ENCODE measurements at places on chromosomes 13 and 19.

DNA sequence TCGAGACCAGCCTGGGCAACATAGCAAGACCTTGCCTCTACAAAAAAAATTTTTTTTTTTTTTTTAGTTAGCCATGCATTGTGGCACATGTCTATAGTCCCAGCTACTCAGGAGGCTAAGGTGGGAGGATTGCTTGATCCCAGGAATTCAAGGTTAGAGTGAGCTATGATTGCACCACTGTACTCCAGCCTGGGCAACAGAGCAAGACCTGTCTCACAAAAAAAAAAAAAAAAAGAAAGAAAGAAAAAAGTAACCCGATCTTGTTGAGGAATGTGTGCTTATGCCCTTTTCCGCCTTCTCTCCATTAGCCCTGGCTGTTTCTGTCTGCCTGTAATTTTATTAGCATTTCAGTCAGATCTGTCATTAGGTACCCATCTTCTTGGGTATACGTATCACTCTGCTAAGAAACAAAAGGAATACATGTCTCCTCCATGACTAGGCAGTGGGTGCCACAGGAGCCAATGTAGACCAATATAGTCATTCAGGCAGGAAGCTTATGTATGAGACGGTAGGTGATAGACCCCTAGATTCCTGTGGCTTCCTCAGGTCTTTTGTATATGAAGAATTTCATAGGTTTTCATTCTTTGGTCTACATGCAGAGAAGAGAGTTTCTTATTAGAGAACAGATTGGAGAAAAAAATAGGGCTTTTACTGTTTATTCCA lies 59.6 kb upstream of the NPAS1 start:
- DNase-seq: no peak

DNA sequence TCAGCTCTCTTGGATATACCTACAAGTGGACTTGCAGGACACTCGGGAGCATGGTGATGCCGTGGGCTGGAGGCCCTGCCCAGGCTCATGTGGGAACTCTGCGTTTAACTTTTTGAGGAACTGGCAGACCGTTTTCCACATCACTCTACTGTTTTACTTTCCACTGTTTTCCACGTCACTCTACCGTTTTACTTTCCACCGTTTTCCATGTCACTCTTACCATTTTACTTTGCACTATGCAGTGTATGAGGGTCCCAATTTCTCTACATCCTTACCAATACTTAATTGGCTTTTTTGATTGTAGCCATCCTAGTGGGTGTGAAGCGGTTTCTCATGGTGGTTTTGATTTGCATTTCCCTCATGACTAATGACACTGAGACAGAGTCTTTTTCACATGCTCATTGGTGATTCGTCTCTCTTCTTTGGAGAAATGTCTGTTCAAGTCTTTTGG lies 40.5 kb downstream of the GATAD2A start:
- peak; percentile 52 for DNase-seq

DNA sequence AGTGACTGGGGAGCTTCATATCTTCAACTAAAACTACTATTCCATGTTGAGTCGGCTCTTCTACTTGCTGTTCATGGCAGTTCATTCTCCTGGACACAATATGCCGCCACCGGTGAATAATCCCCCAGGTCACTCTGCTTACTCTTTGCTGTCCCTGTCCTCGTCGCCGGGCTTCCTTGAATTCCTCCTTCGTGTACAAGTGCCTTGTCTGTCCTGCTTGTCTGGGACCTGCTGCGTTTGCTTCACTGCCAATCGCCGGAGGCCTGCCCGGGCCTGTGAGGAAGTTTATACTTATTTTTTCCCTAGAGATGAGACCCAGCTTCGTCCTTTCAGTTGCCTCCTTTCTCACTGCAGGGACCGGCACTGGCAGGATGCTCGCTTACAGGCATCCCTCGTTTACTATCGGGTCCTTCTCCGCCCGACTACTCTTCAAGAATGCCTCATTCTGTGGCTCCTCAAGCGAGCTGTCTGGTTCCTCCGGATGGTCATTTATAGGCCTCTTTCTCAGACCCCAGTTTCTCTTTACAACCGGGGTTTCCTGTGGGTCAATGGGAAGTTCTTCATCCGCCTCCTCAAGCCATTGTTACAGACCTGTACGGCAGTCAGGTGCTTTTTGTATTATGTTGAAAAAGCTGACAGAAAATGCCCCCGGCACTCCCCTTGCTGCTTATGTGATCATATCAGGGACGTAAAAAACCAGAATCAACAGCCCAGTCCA lies 5.5 kb upstream of the ERVV-1 start:
- DNase-seq: no peak

- no peak for DNase-seq
Observed at GRCh38 chr13:39406688-39407087, 196.3 kb downstream of the LHFPL6 start.

GRCh38 chr19:16061943-16062342 lies 14.4 kb upstream of the TPM4 start:
- DNase-seq: peak; percentile 45

DNA sequence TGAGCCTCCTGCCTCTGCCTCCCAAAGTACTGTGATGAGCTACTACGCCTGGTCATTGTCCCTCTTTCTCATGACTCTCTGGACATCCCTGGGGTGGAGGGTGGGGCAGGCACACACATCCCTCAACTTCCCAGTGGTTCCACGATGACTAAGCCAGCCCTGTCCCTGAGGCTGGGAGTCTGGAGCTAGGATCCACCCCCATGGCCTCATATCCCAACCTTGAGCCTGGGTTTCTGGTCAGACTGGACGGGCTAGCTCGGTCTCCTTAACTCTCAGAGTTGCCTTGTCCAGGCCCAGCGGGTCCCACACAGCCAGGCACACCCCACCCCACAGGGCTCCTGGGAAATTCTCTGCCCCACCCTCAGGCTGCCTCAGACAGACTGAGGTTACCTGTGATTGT lies 19.6 kb downstream of the IER2 start:
- no peak for DNase-seq

- peak; percentile 49 for DNase-seq
Observed at GRCh38 chr19:29785955-29786589, 25.7 kb upstream of the CCNE1 start.

DNA sequence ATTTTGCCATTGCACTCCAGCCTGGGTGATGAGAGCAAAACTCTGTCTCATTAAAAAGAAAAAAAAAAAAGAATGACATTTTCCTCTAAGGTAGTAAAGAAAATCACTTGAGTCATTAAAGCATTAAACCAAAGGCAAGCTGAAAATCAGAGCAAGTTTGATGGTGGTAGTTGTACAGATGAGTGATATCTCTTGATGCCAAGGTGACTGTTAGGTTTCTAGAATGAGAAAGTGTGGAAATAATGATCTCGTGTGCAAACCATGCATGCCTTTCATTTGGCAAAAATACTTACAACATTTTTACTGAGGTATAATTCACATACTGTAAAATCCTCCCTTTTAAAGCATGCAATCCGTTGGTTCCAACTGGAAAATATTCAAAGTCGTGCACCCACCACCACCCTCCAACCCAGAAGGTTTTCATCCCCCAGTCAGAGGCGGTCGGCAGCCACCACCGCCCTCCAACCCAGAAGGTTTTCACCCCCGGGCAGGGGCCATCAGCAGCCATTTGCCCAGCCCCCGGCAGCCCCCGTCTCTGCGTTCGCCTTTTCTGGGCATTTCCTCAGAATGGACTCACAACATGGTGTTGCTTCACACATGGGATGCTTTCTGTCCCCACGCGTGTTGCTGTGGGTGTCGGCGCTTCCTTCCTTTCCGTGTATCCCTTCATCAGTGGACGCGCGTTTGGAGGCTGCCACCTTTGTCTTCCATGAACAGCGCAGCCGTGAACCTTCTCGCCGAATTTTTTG lies 90.2 kb downstream of the ATP11A start:
- DNase-seq: no peak

DNA sequence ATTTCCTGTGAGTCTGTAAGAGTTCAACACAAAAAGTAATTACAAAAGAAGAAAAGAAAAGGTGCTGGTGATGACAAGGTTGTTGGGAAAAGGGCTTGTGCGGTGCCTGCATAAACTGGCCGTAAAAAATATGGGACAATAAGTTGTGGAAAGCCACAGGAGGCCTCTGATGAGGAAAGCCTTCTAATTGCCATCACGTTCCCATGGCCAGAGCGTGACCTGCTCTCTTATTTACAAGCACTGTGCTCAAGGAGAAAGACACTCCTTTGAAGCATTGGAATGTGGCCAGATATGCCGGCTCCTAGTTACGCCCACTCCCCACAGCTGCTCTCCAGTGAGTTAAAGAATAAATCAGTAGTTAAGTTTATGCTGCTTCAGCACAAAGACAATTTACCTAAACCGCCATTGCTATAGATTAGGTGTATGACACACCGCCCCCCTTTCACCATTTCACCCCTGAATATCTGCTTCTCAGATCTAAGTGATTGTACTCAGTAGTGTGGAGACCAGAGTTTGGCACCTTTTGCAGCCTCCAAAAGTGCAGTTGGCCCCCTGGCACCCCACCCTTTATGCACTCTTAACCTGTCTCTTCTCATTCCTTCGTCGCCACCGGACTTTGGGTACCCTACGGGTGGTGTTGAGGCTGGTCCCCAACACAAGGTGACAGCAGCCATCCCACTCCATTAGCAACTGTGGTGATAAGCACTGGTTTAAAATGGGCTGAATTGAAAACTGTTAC lies 8.1 kb upstream of the PGLYRP1 start:
- no peak for DNase-seq

DNA sequence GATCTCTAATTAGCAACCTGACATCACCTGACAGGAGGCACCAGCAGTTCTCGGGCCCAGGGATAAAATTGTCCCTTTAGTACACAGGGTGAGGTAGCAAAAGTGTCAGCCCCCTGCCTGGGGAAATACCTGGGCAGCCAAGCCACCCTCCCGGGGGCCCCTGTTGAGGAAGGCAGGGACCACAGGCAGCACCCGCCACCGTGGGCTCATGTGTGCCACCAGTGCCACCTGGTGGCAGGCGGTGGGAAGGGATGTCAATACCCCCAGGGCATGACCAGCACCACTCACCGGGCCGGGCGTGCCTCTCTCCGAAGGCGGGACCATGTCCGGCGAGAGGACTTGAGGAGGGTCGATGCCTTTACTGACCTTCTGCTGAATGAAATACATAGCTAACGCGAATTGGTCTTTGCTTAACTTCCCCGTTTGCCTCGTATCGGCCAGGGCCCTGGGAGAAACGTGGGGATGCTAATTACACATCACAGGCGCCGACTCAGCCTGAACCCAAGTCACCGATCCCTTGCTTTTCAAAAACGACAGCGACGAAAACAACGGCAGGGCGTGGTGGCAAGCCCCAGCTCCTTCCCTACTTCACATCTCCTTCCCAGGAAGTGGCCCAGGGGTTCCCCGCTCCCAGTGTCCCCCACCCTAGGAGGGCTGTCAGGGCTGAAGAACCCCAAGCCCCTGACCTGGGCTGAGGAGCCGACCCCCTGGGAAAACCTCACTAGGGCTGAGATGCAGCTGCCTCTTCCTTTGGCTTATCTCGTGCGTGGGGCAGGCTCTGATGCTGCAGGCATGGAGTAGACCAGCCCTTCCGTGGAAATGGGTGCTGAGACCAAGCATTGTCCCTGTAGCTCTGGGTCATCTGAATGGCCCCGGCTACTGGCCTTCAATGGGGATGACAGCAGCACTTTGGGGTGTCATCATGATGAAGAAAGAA lies 53.8 kb downstream of the EPS15L1 start:
- peak; percentile 69 for DNase-seq

DNA sequence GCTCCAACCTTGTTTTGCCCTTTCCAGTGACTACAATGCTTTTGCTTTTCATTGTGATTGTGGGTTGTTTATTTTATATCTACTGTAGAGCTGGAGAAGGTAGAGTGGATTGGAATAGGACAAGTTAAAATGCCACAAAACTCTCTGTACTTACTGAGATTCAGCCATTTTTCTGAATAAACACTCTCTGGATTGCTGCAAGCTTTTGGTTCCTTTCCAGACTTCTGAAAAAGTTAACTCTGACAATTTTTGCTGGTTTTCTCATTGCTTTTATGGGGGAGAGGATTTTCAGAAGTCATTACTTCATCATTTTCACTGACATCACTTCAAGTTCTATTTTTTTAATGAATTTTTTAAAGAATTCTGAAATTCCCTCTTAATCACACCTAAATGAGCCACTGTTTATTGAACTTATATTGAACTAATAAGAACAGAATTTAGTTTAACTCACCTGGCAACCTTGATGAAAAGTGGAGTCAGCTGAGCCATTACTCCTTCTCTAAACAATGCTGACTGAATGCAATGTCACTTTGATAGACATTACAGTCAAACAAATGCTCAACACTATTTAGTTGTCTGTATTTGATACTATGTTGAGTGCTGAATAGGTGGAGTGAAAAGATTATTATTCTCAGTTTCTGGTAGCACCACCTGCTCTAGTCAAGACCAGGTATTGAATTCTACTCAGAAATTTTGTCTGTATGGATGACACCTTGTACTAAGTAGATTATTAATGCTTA lies 303.5 kb downstream of the DLEU7 start:
- DNase-seq: no peak

- DNase-seq: peak; percentile 82
Observed at GRCh38 chr19:40605216-40605971, 4.2 kb downstream of the LTBP4 start.

DNA sequence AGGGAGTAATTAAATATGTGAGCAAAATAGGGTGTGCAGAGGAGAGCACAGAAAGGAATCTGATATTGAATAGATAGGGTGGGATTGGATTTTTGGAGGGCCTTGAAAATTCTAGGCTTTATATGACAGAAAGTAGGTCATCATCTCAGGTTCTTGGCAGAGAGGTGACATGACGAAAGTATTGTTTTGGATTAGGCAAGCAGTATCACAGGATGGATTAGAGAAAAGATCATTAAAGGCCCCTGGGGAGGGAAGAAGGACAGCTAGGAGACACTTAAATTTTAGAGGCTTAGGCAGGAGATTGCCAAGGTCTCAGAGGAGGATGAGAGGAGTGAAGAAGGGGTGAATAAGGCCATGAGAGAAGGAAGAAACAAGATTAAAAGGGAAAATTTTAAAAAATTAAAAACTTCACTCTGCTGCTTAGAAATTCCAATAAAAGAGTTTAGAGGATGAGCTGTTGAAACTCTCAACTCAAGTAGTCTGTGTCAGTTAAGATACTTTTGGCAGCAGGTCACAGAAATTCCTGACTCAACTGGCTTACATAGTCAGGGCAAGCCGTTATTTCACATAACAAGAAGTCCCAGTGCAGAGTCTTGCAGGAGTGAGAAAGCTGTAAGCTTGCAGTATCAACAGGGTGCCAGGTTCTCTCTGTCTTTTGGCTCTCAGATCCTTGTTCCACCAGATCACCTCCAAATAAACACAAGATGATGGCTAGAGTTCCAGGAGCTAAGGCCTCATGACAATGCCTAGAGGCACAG lies 8.8 kb downstream of the GPC6 start:
- no peak for DNase-seq

- DNase-seq: no peak
Observed at GRCh38 chr13:92590503-92590908, 636.1 kb upstream of the GPC6 start.

All from activated naive CD4-positive, alpha-beta T cell treated with anti-CD3 and anti-CD28 coated beads for 36 hours (primary cell).